ENCODE measurements at places on chromosomes 1 and 21.

- no peak for DNase-seq
Measured at GRCh38 chr1:67338642-67339041, 31.0 kb downstream of the IL12RB2 start.

GRCh38 chr21:30831194-30831765 lies 1.7 kb upstream of the KRTAP7-1 start:
- no peak for DNase-seq

- no peak for DNase-seq
Measured at GRCh38 chr21:22855581-22855980, 1857.4 kb downstream of the NCAM2 start.

DNA sequence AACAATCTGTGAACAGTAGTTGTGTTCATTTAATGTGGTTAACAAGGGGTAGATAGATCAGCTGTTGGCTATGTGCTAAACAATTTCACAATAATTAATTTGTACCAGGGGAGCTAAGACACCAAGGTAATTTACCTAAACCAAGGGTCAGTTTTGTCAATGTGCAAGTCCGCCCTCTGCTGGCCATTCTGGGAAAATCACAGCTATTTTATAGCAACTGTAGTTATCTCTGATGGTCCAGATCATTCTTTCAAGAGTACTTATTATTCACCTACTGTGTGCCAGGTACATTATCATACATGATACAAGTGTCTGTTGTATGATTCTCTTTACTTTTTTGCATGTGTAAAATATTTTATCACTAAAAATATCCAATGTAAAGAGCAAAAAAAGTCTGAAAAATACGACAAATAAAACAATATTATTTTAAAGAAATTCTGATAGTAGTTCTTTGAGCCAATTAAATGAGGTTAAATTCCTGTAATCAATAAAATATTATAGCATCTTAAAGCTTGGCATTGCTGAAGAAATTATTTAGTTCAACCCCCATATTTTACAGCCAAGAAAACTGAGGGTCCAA lies 312.3 kb upstream of the FAM78B start:
- DNase-seq, result no peak

DNA sequence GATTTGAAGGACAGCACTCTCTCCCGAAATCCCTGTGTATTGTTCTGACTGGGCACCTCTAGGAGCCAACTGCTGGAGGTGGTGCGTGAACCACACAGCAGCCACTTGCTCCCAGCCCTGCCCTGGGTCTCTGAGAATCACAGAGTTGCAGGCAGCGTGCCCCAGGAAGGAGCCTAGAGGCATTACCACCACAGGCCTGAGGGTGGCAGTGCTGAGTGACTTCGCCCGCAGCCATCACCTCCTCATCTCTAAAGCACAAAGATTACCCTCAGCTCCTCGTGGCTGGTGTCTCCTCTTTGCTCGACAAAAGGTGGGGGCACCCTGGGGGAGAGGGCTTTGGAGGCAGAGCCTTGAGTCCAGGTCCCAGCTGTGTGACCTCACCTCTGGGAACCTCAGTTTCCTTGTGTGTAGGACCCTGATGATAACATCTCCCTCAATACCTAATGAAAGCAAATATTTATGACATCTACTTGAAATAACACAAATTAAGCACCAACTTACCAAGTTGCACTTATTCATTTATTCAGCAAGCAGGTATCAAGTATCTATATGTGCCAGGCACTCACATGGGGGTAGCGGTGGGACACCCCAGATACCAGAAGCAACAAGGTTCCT lies 86.3 kb downstream of the VWA5B1 start:
- peak; percentile 38 for DNase-seq

DNA sequence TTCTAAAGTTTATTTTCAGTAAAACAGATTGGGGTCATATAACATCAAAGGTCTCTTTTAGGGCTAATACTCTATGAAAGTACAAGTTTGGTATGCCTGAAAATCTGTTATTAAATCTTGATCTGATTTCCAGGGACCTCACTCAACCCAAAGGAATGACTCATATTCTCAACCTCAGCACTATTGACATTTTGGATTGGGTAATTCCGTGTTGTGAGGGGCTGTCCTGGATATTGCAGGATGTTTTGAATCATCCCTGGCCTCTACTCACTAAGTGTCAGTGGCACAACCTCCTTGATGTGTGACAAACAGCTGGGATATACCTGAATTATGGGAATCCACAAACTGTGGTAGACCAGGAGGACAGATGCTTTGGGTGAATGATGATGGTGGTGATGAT lies 51.5 kb upstream of the CYP2J2 start:
- DNase-seq, result no peak

GRCh38 chr21:42564561-42564971 lies 50.9 kb downstream of the SLC37A1 start:
- no peak for DNase-seq

DNA sequence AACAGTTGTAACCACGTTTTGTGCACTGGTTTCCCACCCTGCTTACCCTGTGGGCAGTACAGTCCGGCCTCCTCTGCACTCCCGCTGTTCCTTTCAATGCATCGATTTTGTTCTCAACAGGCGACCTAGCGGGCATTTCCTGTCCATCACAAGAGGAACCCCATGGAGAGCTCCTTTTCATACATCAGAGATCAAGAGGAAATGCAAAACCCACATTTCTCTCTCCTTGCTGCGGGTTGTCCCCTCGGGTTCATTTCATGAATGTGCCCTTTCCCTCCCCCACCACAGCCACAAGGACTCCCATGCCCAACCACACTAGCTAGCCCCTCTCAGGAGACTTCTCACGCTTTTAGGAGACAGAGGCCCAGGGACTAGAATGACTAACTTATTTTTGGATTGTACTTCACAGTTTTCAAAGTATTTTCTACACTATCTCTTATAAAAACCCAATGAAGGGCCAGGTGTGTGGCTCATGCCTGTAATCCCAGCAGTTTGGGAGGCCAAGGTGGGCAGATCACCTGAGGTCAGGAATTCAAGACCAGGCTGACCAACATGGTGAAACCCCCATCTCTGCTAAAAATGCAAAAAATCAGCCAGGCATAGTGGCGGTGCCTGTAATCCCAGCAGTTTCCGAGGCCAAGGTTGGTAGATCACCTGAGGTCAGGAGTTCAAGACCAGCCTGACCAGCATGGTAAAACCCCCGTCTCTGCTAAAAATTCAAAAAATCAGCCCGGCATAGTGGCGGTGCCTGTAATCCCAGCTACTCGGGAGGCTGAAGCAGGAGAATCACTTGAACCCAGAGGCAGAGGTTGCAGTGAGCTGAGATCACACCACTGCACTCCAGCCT lies 18.4 kb downstream of the ATP1A4 start:
- DNase-seq, result no peak

DNA sequence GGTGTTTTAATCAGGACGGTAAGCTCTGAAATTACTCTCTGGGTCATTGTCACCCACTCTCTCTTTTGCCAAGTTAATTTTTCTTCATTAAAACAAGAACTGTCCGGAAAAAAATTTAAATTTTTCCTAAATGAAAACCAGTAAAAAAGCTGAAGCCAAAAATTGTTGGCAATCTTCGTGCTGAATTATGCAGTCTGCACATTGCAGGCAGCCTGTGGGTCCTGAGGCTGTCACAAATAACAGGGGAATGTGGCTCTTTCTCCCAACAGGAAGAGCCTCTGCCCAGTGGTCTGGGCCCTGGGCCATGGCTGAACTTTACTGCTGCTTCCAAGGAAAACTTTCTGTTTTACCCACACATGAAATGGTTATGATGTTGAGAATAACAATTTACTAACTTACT lies 153.9 kb upstream of the SPAG17 start:
- DNase-seq, result peak; percentile 5

DNA sequence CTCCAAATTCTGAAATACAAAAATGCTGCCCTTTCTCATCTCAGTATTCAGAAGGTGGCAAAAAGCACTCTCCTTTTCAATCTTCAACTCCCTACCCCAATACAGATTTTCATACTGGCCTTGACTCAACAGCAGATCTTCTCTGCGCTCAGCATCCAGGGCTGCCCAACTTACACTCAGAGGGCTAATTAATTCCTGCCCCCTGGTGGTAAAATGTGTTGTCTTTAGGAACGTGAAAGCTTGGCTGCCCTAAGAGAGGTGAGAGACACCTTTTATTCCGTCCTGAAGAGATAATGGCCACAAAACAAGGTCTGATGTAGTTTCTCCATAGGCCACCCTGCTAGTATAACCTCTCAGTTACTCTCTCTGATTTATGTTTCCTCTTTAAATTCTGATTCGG lies 25.0 kb downstream of the KRTAP24-1 start:
- DNase-seq, result no peak

DNA sequence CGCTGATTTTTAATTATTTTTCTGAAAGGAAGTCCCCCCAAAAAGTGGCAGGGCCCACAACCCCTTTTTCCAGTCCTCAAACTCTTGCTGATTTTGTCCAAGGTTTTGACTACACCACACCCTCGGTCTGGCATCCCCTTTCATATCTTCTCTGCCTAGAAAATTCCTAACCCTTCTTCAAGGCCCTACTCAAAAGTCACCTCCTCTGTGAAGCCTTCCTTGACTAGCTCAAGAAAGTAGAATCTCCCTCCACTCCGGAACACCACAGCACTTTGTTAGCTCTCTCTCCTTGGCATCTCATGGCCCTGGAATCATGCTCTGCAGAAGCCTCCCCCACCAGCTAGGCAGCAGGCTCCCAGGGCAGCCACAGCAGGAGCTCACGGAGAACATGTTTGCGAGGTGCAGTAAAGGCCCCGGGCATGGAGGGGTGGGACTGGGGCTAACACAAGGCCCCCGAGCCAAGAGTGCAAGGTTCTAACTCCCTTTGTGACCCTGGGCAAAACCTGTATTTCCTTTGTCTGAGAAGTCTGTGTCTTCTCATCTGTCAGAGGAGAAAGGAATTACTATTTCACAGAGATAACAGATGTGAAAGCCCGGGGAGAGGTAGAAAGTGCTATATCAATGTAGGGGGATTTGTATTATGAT lies 17.7 kb upstream of the S100A7 start:
- no peak for DNase-seq

GRCh38 chr1:92502247-92502646 lies 15.5 kb upstream of the GFI1 start:
- no peak for DNase-seq

DNA sequence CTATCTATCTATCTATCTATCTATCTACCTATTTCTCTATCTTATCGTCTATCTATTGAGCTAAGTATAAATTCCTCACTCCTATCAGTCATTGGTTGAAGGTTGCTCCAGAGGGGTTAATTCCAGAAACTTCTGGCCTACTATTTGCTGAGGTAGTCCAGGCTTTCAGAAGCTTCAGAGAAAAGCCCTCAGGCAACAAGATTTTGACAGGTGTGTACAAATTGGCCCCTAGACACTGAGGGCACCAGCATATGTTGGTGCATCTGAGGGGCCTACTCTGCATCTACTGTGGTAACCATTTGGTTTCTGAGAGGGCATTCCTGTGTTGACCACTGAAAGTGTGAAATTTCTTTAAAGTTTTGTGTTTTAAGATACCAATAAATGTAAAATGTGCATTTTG lies 265.2 kb upstream of the B3GALT2 start:
- no peak for DNase-seq

DNA sequence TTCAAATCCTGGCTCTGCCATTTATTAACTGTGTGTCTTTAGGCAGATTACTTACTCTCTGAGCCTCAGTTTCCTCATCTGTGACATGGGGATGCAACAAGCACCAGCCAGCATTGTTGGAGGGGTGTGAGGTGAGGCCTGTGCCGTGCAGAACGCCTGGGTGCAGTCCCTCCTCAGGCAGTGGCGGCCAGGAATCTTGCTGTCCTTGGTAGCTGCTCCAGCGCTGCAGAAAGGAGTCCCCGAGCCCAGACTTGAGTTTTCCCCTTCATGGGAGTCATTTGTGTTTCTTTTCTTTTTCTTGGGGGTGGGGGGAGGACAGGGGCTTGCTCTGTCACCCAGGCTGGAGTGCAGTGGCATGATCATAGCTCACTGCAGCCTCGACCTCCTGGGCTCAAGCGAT lies 46.6 kb downstream of the DISP3 start:
- DNase-seq, result no peak

DNA sequence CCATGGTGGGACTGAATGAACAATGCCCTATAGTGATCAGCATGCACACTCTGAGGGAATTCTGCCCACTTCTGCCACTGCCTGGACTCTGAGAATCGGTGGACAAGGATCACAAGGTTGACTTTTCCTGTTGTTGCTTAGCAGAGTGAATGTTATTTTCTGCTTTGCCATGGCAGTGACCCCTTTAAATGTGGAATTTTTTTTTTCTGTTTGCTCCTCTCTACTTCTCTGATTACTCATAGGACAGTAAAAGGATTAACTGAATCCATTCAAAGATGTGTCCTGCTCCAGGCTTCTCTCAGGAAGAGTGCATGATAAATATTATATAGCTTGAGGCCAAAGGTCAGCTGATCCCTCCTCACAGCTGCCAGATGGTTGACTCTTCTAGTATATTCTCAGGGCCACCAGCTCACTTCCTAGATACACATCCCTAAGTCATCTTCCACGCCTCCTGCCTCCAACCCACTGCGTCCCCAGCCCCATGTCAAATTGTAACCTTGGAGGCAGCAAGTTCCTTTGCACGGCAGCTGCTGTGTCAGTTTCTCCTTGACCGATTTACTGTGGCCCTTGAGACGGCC lies 74.0 kb upstream of the RALGPS2 start:
- no peak for DNase-seq

DNA sequence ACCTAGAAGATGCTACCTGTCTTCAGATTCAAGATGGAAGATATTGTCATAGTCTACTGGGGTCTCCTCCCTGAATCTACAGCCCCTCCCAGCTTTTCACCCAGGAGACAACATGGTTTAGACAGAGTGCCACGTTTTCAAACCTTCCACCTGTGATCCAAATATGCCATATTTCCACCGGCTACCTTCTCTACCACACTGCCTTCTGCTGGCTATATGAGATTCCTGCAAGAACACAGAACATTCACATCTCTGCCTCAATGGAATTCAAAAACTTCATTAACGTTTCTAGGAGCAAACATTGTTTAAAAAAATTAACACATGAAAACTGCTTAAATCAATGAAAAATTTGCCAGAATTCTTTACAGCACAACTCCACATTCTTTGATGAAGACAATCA lies 12.9 kb upstream of the LELP1 start:
- DNase-seq, result no peak

GRCh38 chr1:204623365-204623893 lies 62.1 kb downstream of the LRRN2 start:
- DNase-seq, result no peak

GRCh38 chr1:218384581-218384993 lies 39.5 kb downstream of the TGFB2 start:
- DNase-seq, result no peak

DNA sequence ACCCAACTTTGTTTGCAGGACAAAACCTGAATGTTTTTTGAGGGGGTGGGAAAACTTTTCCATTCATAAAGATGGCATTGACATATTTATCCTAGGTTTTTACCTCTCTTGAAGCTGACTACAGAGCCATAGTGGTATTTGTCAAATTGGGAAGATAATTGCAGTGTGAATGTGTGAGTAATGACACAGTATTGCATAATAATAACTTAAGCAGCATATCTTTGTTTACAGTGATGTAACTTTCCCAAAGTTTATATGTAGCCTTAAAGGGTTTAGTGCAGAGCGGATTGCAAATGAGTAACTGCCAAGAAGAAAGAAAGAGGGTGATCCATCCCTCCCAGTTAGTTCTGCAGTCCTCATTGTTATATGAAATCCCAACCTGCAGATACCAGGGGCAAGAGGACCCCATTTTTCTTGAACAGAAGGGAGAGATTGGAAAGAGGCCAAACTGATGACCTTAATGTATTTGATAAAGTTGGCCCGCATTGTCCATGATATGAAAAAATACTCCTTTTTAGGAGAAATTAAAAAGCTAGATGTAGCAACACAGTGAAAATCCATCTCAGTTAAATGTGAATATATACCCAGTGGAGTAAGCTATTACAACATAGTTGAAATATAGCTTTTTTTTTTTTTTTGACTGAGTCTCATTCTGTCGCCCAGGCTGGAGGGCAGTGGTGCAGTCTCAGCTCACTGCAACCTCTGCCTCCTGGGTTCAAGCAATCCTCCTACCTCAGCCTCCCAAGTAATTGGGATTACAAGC lies 23.7 kb upstream of the NFIA start:
- no peak for DNase-seq
